Esophagus squamous epithelium (tissue), 5 donors: ENCODE measurements at places on chromosomes 4 and X.

GRCh38 chrX:39144323-39144722 is 343.1 kb downstream of the MID1IP1 start:
- DNase-seq, result no peak

- DNase-seq, result no peak
Measured at GRCh38 chr4:81221303-81222081, 6.5 kb upstream of the PRKG2 start.

DNA sequence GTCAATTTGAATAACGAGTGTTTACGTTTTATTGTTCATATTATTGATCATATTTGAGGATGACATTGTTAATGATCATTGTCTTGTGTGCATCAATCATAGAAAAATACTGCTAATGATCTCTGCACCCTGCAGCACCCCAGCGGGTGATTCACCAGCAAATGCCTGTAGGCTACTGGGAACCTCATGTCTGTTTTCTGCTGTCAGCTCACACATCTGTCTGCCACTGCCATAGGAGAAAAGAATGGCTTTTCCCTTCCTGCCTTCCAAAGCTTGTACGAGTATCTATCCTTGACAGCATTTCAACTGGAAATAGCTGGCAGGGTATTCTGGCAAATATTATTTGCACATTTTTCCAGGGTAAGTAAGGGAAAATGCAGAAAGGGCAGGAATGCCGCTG is 272.1 kb upstream of the TRAM1L1 start:
- no peak for DNase-seq

- no peak for DNase-seq
Measured at GRCh38 chr4:153209410-153209809, 5.2 kb downstream of the TRIM2 start.

DNA sequence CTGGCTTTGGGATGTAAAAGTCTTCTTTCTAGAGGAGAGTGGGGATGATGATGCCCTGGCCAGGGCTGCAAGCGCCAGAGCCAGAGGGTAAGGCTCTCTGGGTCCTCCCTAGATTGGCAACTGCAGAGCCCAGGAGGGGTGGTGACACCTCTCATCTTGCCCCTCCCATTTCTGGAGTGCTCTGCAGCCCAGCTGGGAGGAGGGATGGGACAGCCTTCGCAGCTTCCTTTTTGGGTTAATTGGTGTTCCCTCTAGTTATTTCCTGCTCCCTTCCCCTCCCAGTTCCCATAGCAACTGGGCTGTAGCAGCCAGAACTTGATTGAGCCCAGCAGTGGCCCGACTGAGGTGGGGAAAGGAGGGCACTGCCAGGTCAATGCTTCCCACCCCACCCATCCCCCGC is 19.2 kb downstream of the NALF2 start:
- no peak for DNase-seq

GRCh38 chr4:66574145-66574978 is 904.1 kb upstream of the EPHA5 start:
- DNase-seq, result no peak

GRCh38 chrX:8404471-8404870 is 60.2 kb upstream of the VCX3B start:
- DNase-seq, result no peak

DNA sequence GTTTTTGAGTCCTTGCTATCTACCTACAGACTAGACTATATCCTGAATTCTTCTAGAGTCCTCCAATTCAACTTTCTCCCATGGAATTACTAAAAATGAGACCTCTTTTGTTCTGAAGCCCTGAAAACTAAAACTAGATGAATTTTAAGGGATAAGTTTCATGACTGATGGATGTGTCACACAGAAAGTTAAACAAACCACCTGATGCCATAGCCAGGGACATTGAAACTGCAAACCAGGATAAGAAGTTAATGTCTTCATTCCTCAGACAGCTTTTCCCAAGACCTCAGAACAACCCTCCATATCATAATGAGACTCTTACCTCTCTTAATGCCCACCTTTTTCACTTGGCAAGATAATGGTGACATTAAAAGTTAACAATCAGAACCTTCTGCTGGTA is 81.5 kb upstream of the PTPN13 start:
- DNase-seq, result no peak
